ENCODE measurements at places on chromosomes 13 and 19.
A peak's percentile ranks its signal among the peaks of the same experiment; 100 is the strongest.

DNA sequence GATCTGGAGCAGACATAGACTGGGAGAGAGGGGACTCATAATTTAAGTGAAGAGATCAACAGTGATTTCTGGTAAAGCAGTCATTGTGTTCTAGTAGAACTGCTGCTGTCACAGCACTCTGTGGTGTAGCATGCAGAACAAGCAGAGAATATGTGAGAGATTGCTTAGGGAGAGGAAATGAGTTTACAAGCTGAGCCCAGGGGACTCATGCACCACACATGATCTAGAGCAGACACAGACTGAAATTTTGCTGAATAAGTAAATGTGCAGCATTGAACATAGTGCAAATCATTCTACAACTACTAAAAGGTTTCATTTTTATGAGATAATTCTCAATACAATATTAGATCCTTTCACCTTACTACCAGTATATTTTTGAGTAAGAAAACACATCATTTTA is 125.7 kb downstream of the MYO16 start:
- no peak for DNase-seq

DNA sequence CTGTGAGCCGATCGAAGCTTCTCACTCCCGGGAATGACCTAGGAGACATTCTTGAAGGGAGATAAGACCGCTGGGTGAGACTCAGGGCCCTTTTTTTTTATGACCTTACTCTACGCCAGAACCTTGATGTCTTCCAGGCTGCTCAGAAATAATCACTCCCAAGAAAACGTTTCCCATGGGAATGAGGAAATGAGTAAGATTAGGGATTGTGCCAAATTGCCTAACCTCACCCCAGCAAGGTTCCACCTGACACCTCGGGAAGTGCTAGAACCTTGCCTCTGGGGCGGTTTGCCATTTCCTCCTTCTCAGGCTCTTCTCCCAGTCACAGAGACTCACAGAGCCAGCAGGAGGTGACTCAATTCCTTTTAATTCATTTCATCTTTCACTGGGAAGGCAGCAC is 2.3 kb downstream of the SLC46A3 start:
- DNase-seq = peak; percentile 86

DNA sequence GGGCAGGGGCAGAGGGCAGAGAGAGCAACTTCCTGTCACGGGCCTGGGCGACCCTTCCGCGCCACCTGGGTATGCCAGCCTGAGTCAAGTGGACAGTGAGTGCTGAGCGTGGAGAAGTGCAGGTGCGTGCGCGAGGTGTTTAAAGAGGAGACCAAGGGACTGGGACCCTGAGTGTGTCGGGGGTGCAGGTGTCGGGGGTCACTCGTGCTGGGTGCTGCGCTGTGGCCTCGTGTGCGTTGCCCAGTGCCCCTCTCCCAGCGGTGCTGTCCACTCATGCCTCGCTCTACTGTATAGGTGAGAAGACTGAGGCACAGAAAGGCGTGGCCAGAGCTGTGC is 18.9 kb upstream of the KCTD15 start:
- DNase-seq = no peak

DNA sequence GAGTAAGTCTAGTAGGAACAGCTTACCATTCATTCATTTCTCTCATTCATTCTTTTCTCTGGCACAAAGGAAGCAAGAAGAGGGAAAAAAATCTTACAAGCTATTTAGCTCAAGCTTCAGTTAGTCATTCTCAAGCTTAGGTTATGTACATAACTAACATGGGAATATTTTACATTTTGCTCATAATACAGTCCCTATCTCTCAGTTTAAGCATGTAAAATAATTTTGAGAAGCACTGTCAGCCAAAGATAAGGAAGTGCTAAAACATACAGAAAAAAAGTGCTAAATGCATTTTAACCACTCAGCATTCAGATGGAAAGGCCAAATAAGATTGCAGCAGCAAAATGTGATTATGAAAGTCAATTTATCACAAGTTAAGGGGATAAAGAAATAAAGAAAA is 7.9 kb downstream of the RBM26 start:
- no peak for DNase-seq

DNA sequence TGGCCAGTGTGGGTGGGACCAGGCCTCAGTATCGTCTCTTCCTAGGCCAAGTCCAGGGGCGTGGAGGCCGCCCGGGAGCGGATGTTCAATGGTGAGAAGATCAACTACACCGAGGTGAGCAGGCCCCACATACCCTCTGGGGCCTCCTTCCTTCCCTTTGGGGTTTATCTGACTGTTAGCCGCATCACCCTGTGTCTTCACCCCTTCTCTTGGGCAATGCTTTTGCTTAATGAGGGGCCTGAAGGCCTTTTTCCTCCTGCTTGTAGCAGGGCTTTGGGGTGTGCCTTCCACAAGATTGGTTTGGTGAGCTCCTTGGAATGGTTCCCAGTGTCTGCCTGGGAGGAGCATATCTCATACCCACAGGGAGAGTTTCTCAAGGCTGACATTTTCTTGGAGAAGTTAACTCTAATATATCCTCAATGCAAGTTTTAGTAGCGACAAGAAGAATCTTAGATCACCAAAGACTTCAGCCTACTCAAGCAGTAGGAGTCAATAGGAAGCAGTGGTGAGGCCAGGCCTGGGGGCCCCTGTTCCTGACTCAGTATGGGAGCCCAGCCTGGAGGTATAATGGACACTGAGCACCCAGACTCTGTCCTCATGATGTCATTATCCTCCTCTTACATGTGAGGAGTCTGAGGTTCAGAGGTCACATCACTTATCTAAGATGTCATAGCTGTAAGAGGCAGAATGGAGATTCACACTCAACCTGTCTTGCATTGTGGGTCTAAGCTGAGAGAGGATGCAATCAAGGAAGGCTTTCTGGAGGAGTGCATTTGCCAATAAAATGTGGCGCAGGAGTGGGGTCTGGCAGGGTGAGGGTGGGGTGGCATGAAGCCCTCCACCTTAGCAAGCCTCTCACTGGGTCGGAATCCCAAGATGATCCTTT is 2.0 kb downstream of the GPI start:
- no peak for DNase-seq

DNA sequence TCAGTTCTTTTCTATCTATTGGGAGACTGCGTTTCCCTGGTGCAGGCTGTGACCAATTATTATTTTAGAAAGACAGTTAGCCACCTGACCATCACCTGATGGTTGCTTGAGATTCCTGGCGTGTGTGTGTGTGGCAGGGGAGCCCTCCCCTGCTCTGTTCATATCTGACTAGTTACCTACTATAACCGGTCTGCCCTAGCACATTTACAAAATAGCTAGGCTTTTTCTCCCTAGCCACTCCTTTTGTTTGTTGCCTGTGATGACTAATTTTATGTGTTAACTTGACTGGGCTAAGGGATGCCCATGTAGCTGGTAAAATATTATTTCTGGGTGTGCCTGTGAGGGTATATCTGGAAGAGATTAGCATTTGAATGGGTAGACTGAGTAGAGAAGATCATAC is 76.9 kb downstream of the OLFM4 start:
- DNase-seq = no peak

- no peak for DNase-seq
Observed at GRCh38 chr13:112882555-112883024, 86.4 kb upstream of the MCF2L start.

DNA sequence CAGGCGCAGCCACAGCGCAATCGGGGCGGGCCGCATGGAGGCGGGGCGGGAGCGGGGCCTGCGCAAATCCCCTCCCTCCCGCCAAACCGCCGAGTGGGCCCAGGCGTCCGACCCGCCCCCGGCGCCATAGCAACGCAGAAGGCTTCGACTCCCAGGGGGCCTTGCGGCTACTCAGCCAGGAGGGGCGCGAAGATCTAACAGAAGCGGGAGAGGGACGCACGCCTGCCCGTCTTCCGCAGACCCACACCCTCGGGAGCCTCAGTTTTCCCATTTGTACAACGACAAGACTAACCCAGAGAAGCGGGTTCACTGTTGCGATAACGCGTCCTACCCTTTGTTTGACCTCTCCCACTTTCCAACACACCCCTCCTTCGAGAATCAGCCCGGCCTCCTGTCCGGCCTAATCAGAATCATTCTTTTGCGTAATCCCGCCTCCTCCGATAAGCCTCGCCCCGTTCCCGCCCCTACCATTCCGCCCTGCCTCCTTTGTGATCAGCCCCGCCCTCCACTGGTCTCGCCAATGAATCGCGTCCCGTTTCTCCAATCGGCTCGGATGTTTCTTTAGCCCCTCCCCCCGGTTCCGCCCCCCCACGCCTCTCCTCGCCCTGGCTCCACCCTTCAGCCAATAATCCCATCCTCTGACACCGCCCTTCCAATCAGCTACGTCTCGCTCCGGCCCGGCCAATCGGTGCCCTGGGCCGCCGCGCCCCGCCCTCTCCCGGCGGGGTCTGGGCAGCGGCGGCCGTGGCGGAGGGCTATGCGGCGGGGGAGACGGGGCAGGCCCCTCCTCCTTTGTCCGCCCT is at the start of gene PCSK4:
Gene PCSK4, minus strand, starts transcription at position 40 of the 803 bp plus-strand sequence. Its CDS starts 4 bp downstream, at position 36.
- peak; percentile 100 for DNase-seq

DNA sequence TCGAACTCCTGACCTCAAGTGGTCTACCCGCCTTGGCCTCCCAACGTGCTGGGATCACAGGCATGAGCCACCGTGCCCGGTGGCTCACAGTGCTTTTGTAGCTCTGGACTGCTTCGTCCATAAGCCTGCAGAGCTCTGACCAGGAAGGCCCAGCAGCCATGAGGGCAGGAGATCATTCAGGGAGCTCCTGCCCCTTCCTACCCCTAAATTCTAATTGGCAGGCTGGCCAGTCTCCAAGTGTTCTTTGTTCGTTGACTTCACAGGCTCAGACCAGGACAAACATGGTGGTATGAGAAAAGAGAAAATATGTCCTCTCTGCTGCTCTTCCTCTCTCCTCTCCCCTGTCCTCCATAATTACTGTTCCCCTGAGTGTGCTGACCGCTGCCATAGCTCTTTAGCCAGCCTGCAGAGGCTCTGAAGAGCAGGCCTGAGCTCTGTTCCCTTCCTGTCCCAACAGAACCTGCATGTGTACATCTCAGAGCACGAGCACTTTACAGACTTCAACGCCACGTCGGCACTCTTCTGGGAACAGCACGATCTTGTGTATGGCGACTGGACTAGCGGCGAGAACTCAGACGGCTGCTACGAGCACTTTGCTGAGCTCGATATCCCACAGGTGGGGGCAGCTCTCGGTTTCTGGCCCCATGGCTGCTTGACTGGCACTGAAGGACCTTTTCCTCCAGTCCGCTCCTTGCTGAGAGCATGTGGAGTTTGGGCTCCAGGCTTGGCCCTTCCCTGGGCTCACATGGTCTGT is 19.0 kb downstream of the CLPTM1 start:
- DNase-seq = no peak

DNA sequence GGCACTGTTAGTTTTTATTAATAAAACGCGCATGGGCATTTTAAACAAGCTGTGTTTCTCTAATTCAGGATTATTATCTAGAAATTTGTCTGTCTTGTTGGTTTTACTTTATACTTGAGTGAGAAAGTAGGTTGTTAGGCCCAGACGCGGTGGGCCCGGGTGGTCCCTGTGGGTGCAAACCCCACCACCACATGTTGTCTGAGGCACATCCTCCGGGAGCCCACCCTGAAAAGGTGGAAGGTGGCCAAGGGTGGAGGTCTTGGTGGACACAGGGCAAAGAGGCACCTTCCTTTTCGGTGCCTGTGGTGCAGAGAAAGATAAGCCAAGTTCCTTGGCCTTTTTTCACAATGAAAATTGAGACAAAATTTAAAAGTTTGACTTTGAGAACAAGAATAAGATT is 16.6 kb downstream of the ATP4B start:
- no peak for DNase-seq

DNA sequence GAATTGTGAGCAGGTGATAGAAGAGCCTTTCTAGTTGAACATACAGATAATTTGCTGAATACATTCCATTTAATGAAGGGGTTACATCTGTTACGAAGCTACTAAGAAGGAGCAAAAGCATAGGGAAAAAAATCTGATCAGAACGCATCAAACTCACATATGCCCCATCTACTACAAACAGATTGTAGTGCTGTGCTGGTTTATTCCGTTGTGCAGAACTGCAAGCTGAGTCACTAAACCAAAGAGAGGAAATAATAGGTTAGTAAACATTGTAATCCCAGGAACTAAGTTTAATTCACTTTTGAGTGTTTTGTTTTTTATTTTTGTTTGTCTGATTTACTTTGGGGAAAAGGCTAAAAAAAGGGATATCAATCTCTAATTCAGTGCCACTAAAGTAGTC is 136.3 kb downstream of the CDK8 start:
- no peak for DNase-seq

DNA sequence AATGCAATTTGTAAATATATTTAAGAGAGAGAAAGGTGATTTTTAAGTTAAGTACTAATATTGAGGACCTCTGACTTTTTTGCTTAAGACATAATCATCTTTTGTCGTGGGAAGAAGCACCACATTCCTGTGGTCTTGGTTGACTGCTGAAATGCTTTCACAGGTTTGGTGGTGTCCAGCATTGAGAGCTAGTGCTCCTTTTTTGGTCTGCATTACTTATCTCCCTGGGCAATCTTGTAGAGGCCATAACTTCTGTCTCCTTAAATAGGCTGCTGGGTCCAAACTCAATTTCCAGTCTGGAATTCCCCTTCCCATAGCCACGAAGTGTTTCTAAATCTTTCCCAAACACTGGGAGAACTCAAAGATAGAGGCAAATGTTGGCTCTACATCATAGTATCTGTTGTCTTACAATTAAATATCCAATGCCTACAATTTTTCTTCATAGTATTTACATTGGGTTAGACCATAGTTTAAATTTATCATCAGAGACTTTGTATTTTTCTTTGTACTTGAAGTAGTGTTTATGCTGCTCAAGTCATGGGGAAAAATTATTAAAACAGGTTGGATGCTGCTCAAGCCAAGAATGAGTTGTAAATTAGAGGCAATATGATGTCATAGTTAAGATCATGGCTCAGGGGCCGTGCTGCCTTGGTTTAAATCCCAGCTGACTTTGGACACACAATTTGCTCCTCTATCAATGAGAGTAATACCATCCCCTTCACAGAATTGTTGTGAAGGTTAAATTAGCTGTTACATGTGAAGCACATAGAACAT is 105.6 kb downstream of the POSTN start:
- DNase-seq = no peak

- DNase-seq = peak; percentile 92
Observed at GRCh38 chr13:105410602-105411001, 1124.9 kb downstream of the EFNB2 start.

- no peak for DNase-seq
Observed at GRCh38 chr19:33580026-33580644, 41.6 kb upstream of the CHST8 start.
